ENCODE measurements at places on chromosomes 2 and 18.

- DNase-seq, result no peak
Observed at GRCh38 chr2:53768242-53768542, 588 bp downstream of the CHAC2 start.

GRCh38 chr2:83233326-83233725 lies 1225.8 kb downstream of the SUCLG1 start:
- DNase-seq, result no peak

GRCh38 chr18:75464356-75464755 lies 36.9 kb upstream of the SMIM21 start:
- no peak for DNase-seq

DNA sequence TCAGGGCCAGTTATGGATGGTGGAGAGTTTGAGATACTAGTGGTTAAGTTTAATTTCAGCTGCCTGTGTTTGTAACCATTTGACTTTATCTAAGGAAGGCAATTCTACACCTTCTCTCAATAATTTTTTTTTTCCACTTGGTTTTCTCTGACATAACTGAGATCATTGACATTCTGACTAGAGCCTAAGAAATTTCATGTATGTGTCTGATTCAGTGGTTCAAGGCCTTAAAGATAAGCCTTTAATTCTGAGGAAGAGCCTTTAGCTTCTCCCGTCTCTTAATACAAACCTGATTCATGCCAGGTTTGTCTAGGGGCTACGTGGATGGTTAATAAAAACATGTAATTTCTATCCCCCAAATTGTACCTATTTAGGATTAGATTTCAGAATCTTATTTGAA lies 971.4 kb downstream of the DPP10 start:
- DNase-seq, result no peak

DNA sequence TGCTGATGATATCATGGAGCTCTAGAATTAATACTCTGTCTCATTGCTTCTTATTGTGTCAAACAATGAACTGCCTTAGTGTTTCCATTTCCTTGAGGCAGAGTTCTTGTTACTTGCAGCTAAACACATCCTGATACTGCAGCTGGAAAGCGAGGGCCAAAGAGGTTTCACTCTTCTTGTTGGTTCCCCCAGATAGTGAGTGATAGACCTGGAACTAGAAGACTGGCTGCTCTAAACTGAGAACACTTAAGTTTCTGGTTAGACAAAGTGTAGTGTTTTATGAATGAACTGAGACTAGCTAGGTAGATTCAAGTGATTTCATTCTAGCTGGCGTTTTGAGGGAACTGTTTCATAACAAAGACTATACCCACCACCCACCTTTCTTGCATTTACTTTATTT lies 321.7 kb downstream of the TXNL1 start:
- no peak for DNase-seq

GRCh38 chr2:119721043-119721442 lies 38.7 kb upstream of the PTPN4 start:
- DNase-seq, result no peak

GRCh38 chr2:85925216-85925671 lies 36.5 kb upstream of the ST3GAL5 start:
- DNase-seq, result no peak

DNA sequence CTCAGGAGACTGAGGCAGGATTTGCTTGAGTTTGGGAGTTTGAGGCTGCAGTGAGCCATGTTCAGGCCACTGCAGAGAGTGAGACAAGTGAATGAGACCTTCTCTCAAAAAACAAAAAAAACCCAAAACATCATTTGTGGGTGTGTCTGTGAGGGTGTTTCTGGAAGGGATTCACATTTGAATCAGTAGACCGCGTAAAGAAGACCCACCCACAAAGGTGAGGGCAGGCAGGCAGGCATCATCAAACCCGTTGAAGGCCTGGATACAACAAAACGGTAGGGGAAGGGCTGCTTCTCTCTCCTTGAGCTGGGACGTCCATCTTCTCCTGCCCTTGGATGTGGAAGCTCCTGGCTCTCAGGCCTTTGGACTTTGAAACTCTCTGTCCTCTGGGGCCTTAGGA lies 25.4 kb downstream of the CDKL4 start:
- no peak for DNase-seq

- DNase-seq, result no peak
Observed at GRCh38 chr2:168169097-168169745, 78.2 kb downstream of the STK39 start.

- no peak for DNase-seq
Observed at GRCh38 chr2:200378652-200379290, 72.3 kb downstream of the SPATS2L start.

DNA sequence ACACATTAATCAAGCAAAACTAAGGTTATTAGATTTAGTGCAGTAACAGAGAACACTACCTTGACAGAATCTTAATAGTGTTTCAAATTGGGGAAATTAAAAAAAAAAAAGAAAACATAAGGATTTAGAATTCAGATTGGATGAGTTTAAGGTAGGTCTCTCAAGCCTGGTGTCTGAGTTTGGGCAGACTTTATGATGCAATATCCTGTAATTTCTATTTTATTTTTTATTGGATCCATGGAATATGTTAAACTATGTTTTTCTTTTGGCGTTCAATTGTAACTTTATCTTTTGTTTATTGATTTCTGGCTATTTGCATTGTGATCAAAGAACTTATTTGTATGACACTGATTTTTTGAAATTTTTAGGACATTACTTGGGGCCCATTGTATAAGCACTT lies 394.1 kb upstream of the NETO1 start:
- DNase-seq, result no peak

DNA sequence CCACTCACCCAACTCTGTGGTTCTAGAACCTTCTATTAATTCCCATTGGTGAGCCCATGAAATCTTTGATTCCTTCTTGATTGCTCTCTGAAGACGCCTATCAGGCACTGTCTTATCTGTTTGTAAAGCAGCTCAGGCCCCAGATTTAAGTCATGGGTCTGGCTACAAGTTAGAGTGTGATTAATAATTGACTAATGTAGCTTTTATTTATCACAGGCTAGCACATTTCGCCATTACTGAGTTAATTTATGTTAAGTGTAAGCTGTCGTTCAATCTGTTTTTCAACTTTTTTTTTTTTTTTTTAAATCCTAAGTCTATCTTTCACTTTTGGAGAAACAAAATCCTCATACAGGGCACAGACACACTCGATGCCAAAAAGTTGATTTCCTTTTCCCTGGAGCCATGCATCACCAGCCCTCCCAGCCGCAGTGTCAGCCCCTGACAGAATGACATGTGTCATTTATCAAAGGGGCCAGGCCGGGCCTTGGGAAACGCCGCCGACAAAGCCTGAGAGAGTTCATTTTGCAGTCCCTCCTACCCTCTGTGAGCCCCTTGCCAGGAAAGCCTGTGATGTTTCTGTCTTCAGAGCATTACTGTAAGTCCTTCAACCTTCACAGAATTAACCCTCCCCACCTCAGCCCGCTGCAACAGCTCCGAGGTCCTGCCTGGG lies 15.8 kb downstream of the TSHZ1 start:
- DNase-seq, result no peak

DNA sequence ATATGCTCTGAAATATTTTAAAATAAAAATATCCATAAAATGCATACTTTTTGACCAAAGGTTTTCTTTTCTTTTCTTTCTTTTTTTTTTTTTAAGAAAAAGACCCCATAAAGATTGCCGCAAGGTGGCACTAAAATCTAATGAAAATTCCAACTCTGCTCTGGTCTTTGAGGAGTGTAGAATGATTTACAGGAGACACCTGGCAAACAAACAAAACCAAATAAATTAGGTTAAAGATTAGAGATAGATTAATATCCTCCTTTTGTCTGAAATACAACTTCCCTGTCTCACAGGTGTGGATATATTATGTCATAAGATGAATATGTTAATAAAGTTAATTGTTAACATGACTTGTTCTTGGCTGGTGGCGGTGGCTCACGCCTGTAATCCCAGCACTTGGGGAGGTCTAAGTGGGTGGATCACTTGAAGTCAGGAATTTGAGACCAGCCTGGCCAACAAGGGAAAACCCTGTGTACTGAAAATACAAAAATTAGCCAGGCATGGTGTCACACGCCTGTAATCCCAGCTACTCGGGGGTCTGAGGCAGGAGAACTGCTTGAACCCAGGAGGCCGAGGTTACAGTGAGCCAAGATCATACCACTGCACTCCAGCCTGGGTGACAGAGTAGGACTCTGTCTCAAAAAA lies 3.5 kb upstream of the RHOB start:
- DNase-seq, result peak; percentile 57

DNA sequence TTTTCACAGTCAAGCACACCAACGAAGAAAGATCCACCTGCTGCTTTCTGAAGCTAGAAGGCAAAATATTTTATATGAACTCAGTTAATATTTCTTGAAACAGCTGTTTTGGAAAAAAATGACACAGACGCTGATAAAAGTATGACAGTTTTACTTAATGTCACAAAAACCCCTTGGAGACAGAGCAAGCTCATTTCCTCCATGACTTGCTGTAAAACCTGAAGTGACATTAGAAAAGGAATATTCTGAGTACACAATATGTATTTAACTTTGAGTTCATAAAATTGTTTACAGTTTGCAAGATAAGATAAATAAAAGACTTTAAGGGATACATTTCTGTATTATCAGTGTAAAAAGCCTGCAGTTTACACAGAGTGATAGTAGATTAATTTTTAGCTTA lies 105.4 kb downstream of the DSEL start:
- no peak for DNase-seq

- peak; percentile 77 for DNase-seq
Observed at GRCh38 chr2:223101340-223102039, 49.5 kb downstream of the KCNE4 start.

DNA sequence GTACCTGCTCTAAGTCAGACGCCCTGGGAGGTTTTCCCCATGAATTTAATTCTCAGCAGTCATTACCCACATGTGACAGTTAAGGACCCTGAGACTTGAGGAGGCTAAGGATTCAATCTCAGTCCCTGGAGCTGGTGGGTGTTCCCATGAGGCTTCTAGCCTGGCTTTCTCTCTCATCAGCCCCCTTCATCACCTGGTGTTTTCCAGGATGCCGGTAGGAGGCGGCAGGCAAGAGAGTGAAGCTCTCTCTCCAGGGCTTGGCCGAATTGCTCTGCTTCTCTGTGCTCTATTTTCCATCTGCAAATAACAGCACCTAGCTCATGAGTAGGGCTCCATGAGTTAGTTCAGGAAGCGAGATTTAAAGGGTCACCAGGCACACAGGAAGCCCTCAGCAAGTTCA lies 241.9 kb downstream of the PTPRM start:
- no peak for DNase-seq

- peak; percentile 65 for DNase-seq
Observed at GRCh38 chr2:162153608-162154224, 1.7 kb upstream of the GCG start.

DNA sequence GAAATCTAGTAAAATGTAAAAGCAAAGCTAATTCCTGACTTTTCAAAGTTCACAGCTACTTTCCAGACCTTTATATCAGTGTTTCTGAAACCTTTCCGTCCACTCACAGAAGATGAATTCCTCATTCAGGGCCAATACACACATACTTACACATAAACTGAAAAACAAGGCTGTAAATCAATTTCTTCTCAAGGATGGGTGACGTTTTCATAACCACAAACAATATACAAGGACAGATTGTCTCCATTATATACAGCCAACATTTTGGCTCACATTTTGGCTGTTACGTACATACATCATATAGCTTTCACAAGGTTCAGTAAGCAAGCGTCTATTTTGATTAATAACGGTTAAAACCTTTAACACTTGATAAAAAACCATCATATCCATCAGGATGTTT lies 1.4 kb downstream of the RPRD1A start:
- no peak for DNase-seq

- DNase-seq, result no peak
Observed at GRCh38 chr2:144403933-144404332, 116.0 kb downstream of the ZEB2 start.

DNA sequence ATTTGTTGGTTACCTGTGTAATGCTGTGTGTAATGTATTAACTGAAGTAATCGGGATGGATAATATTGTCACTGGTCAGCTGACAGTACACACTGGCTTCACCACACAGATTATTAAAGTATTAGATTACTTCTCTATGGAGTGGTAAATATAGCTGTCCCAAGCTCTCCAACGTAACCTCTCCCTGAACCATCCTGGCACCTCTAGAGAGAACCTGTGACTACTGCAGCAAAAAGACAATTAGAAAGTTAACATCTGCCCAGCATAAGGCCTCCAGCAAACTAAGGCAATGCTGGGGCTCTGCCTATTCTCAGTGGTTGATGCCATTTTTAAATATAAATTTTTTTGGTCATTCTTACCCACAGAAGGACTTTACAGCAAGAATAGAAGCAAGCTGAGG lies 351.3 kb downstream of the GPD2 start:
- peak; percentile 31 for DNase-seq

GRCh38 chr2:3738454-3738853 lies 35.1 kb downstream of the DCDC2C start:
- peak; percentile 16 for DNase-seq

GRCh38 chr2:216205486-216205885 lies 96.3 kb downstream of the XRCC5 start:
- DNase-seq, result no peak

- no peak for DNase-seq
Observed at GRCh38 chr2:240405133-240405532, 30.3 kb upstream of the GPC1 start.

- no peak for DNase-seq
Observed at GRCh38 chr2:65527451-65528240, 95.2 kb upstream of the SPRED2 start.

Measured in MM.1S (cell line).